ENCODE measurements at places on chromosomes 5 and 9.
A peak's percentile ranks its signal among the peaks of the same experiment; 100 is the strongest.

DNA sequence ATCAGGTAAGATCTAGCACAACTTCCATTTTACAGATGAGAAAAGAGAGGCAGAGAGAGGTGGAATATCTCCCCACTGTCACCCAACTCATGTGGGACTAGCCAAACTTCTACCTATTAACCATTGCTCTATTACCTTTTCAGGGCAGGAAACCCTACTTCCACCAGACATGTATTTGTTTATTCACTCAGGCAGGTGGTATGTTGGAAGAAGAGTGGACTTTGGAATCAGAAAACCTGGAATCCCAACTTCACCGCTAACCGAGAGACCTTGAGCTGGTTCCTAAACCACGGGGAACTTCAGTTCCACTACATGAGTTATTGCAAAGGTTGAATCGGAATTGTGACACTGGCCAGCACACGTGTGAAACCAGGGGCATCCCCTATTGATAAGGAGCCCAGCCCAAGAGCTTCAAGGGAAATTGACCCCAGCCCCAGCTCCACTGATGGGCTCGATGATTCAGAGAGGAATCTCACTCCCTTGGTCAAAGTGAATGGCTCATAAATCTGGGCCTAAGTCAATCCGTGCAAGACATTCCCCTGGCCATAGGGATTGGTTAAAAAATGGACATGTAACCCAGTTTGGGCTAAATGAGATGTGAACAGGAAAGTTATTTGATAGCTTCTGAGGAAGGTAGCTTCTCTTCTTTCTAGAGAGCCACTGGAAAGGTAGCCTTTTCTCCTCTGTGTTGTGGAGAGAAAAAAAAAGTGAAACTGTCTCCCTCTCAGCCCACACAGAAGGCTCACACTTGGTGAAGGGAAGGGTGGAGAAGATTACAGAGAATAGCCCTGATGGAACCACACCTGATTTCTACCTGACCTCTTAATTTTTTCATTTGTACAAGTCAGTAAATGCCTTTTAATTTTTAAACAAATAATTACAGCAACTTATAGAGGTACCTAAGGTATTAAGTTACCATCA, 5.5 kb upstream of the GLIS3 start:
- DNase-seq: no peak

- DNase-seq: peak; percentile 80
These were observed 22.1 kb upstream of the NDST1 start for GRCh38 chr5:150485693-150486401.

DNA sequence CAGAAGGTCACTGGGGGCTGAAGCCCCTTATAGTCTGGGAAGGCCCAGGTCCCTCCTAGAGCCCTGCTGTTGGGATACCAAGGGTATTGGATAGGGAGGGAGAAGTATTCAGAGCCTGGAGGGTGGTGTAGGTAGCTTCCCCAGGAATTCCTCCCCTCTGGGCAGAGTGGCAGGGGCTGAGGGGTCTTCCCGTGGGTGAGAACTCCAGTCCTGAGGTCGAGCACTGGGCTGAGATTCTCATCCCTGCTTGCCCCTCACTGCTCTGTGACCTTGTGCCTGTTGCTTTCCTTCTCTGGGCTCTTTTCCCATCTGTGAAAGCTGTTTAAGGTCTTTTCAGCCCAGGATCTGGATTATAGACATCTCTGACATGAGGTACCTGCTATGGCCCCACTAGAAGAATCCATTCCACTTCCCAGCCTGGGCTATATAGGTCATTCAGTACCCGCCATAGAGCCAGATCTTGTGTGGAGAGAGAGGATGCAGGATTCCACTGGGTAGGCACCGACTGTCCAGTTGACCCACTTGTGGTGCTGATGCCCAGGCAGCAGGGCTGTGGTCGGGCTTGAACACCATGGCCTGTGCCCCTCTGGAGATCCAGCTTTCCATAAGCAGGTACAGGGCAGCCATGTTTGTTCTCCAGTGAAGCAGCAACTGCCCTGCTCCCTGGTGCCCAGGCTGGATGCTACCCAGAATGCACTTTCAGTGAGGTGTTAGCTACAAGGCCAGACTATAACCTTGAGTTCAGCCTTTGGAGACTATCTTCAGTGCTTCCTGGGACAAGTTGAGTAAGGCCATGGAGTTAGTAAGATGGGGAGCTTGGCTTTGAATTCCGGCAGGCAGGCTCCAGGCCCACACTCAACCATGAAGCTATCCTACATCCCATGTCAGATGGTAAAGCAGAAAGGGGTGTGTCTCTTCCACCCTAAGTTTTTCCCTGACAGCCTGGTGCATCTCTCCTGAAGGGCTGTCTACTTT, 60.1 kb downstream of the AMBP start:
- no peak for DNase-seq

GRCh38 chr9:89207026-89207425, 28.4 kb upstream of the SHC3 start:
- no peak for DNase-seq

DNA sequence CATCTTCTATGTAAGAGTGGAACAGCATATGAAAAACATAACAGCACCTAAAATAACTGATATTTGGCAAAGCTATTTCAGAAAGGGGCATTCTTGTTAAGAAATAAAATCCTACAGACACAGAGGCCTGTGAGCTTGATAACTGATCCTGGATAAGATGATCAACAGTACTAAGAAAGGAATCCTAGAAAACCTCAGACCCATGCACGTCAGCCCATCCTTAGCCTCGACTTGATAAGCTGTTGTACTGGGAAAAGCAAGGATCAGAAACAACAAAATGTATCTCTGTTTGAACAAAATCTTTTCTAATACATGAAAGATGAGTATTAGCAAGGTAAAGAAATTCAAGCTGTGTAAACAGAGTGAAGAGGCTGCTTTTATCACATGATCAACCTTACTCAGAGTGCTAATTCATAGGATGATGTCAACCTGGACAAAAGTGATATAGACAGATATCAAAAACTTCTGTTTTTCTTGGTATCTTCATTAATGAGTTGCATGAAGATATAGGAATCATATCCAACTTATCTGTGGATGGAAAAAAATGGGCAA, 15.2 kb downstream of the LIFR start:
- DNase-seq: no peak

- peak; percentile 68 for DNase-seq
These were observed at the start of gene LTC4S for GRCh38 chr5:179793468-179794139. Gene LTC4S (plus strand): TSS chr5:179793986. CDS start chr5:179794081, 95 bp downstream.

DNA sequence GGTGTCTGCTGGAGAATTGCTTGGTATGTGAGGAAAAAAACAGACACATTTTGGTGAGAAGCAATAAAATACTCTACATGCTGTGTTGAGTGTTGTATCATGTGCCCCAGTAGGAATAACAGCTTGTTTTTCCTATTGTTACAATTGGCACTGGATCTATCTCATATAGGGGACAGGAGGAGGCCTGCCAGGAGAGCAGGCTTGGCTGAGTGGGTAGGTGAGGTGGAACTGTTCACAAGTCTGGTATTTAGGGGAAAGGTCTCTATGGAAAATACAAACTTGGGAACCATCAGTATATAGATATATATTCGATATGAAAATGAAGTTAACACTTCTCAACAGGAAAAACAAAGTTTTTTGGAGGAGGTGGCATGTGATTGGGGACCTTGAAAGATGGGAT, 9.5 kb upstream of the SH3TC2 start:
- no peak for DNase-seq

DNA sequence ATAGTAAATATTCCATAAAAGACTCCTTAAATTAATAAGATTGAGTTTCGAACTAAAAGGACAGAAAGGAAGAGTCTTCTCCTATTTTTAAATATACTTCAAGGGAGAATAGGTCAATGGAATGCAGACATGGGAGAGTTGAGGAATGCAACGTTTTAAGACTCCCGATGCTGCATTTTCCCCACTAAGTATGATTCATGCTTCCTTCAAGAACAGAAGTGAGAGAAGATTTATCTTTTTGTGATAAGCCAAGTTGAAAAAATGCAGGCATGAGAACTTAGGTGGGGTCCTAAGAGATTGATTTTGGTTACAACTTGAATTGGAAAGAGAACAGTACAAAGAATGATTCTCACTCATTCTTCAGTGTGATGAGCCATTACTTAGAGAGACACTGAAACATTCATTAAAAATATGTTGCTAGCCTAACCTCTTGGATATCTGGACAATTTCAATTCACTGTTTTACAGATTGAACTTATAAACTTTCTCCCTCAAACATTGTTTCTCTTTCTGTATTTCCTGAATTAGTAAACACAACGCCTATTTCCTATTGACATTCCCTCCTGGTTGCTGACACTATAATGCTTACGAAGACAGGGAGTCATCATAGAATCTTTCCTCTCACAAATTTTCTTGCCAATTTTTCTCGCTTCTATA, 1666.1 kb upstream of the WWC1 start:
- DNase-seq: no peak

DNA sequence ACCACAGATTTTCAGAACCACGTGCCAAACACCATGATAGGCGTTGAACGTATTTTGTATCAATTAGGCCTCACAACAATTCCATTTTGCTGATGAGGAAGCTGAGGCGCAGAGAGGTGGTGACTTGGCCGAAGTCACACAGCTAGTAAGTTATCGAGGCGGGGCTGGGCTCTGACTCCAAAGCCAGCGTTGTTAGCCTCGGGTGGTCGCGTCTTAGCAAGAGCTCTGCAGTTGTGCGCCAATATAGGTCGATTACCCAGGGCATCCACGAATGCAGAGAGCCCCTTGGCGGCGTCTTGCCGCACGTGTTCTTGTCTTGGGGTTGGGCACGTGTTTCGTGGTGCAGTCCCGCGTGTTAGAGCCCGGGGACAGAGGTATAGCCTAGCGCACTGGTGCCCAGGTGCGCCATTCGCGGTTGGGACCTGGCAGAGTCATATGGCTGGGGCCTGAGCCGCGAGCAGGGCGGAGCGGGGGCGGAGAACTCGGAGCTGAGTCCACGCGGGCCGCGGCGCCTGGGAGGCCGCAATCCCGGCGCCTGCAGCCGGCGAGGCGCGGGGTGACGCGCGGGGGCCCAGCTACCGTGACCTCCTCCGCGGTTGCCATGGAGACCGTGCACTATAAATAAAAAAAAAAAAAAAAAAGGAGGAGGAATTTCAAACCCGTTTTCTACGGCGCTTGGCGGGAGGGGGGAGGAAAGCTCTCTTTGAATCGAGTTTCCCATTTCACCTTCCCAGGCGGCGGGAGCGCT, 62.3 kb downstream of the CXXC5 start:
- DNase-seq: peak; percentile 90

GRCh38 chr5:43044181-43044914, 4.2 kb upstream of the ANXA2R start:
- DNase-seq: no peak

- peak; percentile 76 for DNase-seq
These were observed 20.2 kb downstream of the COL5A1 start for GRCh38 chr9:134661791-134662142.

GRCh38 chr5:93621327-93621798, 38.3 kb downstream of the NR2F1 start:
- peak; percentile 85 for DNase-seq

DNA sequence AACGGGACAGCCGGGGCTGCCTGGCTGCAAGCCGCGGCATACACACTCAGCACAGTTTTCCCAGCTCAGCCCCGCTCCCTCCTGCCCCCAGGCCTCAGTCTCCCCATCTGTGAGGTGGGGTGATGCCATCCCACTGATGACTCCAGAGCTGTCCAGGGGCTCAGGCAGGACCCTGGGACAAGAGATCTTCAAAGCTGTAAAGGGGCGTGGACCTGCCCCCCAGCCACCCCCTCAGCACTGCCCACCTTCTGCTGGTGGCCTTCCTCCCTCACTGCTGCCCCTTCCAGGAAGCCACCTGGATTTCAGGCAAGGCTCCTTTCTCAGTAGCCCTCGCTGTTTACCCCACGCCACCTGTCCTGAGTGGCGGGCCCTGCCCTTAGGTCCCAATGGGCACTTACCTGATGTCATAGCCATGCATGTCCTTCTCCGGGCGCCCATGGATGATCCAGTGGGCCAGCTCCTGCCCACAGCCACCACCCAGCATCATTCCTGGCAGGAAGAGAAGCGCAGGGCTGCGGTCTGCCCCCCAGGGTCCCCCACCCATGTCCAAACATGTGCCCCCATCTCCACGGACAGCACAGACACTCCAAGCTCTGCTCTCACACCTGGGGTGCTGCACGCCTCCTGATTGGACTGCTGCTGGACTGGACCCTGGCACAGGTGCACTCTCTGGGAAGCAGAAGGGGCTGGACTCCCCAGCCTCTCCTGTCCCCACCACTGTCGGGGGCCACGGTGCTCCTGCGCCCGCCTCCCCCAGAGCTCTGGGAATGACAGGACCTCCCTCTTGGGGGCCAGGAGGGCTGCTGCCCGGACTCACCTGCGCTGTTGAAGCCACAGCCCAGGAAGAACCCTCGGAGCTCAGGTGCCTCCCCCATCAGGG, 25.7 kb downstream of the SARDH start:
- DNase-seq: no peak

GRCh38 chr9:35756275-35757225, 2.5 kb upstream of the MSMP start:
- DNase-seq: peak; percentile 34

GRCh38 chr5:41812156-41812555, 58.1 kb downstream of the OXCT1 start:
- no peak for DNase-seq

Data from AG08396 (cell line).